HTR-8/SVneo (cell line): ENCODE measurements at places on chromosomes 3 and 15.
A peak's percentile ranks its signal among the peaks of the same experiment; 100 is the strongest.

DNA sequence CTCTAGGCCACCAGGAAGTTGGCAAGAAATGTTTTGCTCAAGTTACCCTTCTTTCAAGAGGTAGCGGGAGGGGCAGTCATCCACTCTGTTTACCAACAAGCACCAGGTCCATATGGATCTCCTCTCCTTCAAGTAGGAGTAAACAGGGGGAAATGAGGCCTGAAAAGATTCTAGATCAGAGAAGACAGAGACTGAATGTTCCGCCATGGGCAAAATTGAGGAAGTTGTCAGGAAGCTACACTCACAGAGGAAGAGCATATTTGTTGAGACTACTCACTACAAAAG, 81.6 kb downstream of the KLF15 start:
- no peak for DNase-seq

GRCh38 chr15:25795712-25796111, 67.4 kb downstream of the ATP10A start:
- DNase-seq, result no peak

GRCh38 chr3:136366289-136366688, 116.1 kb downstream of the PCCB start:
- no peak for DNase-seq

- DNase-seq, result peak; percentile 53
Measured at GRCh38 chr3:126081618-126082361, 2.1 kb downstream of the SLC41A3 start.

GRCh38 chr3:114364806-114365654, 71.2 kb downstream of the TIGIT start:
- no peak for DNase-seq

DNA sequence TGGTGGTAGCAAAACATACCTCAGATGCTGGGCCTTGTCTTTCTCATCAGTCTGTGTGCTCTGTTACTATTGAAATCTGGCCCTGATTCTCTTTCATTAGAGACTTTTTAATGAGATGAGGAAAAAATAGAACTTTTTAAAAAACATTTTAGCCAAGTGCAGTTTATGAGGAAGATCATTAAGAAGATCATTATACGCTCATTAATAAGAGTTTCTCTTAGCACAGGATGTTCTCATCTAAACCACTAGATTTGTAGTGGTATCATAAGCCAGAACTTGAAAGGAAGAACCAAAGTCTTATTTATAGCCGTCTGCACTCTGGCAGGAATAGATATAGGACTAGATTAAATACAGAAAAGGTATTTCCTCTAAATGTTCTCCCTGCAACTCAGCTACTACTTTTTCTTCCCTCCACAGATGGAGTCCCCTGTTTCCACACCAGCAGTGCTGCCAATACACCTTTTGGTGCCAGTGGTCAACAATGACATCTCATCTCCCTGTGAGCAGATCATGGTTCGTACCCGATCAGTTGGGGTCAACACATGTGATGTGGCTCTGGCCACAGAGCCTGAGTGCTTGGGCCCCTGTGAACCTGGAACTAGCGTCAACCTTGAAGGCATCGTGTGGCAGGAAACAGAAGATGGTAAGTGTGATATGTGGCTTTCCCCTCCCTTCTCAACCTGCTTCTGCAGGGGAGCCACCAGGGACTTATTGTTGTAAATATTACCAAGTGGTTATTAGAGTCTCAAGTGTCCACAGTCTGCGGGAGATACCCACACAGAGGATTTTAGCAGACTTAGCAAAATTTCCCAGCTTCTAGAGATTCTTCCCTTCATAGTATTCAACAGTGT, 152.8 kb downstream of the RBPMS2 start:
- no peak for DNase-seq

DNA sequence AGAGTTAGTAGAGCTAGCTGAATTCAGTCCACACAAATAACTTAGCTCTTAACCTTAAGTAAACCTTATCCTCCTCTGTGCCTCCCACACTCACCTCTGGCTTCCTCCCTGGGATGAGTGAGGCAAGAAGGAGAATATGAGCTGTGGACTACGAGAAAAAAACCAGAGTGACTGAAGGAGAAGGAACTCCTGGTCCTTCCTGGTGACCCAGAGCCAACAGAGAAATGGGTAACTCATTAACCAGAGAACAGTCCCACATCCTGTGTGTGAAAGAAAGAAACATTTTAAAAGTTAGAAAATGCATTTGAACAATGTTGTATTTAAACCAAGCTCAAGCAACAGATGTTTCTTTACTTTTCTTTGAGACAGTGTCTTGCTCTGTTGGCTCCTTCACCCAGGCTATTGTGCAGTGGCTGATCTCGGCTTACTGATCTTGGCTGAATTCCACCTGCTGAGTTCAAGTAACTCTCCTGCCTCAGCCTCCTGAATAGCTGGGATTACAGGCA, 27.5 kb upstream of the FAM81A start:
- no peak for DNase-seq

- DNase-seq, result no peak
Measured at GRCh38 chr3:34783876-34784275, 855.4 kb upstream of the ARPP21 start.

DNA sequence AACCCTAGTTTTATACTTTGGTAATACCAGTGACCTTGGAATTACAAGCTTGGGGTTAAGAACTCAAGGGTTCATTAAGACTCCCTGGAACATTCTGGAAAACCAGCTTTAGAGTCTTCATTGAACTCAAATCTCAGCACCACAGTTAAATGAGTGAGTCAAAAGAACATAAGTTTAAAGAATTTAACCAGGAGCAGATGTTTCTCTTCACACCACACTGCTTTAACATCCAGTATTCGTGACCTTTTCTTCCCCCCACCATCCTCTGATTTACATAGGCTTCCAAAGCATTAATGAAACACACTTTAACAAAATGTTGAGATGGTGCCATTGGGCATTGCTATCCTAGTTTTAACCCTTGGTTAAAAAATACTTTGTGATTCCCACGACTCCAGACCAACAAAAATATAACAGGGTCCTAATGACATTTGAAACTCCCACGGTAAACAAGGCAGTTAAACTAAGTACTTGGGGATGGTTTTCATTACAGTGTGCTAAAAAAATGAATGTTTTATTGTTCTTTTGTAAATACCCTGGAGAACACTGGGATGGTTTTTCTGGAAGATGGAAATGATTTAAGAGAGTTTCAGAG, 123.9 kb downstream of the OXNAD1 start:
- DNase-seq, result no peak

DNA sequence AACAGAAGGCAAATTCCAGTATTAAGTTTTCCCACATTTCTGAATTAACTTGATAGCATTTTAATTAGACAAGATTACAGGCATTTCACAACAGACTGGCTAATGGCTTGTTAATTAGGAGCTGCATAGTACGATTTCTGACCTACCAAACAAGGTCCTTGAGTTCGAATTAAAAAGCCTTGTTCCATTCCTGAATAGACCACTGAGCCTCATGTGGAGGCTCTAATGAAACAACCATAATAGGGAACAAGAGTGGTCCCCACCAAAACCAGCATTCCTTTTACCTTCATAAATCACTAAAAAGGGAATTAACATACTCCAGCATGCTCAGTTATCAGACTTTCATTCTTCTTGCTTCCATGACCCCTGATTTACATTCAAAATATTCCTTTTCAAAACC, 66.4 kb downstream of the PRTG start:
- no peak for DNase-seq

GRCh38 chr3:12187448-12188327, 29.0 kb upstream of the TIMP4 start:
- DNase-seq, result no peak

GRCh38 chr3:27208961-27209616, 160.1 kb downstream of the NEK10 start:
- no peak for DNase-seq

DNA sequence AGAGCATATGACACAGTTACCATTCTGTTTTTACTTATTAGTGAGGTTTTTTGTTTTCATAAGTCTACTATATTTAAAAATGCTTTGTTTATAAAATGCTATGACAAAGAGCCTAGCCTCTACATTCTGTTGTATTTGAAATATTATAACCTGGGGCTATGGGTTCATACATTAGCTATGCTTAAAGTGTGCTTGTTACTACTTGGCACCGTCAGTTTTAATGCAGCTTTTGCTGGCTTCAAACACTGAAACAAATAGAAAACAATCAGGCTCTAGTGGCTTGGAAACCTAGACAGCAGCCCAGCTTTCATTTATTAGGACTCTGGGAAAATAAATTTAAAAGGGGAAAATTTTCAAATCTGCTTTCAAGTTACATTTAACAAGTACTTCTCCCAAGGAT, 635.9 kb downstream of the CADM2 start:
- DNase-seq, result no peak

DNA sequence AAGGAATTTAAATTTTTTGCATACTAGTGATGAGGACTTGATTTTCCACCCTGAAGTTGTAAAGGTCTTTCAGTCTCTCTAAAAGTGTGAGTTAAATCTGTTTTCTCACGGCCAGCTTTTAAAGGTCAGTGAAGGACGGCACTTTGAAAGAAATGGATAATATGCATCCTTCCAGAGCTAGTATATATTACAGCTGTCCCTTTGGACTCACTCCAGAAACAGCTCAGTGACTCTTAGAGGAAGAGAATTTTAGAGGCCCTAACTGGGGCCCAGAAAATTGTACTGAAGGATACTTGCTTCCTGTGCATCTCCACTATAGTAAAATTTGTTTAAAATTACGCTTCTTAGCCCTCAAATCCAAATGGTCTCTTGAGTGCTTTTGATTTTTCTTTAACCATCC, 41.6 kb downstream of the PIK3CA start:
- DNase-seq, result no peak

DNA sequence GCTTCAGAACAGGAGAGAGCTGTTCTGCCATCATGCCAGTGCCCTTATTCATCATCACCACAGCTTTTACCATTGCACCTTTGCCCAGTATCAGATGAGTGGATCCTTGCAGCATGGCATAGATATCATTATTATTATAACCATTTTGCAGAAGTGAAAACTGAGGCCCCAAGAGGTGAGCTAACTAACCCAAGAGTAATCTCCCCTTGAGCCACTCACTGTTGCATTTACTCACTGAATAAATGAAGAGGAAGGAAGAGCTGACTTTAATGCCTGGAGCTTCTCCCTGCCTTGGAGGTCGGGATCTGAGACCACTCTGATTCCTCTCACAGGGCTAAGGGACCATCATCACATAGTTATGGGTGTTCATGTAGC, 32.0 kb downstream of the HRH1 start:
- DNase-seq, result no peak
